Foreskin keratinocyte (primary cell): ENCODE measurements at places on chromosomes 16 and 17.
A peak's percentile ranks its signal among the peaks of the same experiment; 100 is the strongest.

DNA sequence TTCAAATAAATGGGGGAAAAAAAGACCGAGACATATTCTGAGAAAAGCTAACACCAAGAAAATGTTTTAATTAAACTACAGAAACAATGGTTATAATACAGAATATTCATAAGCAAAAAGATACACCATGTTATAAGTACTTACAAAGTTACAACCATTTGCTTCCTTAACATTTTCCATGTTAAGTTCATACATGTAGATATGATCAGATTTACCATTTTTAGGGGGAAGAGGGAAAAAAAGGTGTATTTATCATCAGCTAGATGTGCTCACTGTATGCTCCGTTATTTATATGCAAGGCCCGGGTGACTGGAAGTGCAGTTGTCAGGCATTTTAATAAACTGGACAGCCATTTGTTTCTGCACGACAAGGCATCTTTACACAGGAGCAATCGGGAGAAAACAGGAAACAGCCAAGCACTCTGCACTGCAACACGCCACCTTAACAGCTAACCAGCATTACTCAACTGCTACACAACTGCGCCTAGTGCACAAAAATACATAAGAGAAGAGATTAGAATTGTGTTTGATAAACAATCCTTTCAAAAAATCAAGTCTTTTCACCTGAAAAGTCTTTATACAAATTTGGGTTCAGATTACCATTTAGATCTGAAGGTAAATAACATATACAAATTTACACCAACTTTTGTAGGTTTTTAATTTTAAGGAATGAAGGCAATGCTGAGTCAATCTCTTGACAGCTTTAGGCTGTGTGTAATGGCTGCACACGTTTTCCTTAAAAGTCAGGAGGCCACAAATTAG is 2.9 kb downstream of the SRSF2 start:
- DNase-seq: no peak

DNA sequence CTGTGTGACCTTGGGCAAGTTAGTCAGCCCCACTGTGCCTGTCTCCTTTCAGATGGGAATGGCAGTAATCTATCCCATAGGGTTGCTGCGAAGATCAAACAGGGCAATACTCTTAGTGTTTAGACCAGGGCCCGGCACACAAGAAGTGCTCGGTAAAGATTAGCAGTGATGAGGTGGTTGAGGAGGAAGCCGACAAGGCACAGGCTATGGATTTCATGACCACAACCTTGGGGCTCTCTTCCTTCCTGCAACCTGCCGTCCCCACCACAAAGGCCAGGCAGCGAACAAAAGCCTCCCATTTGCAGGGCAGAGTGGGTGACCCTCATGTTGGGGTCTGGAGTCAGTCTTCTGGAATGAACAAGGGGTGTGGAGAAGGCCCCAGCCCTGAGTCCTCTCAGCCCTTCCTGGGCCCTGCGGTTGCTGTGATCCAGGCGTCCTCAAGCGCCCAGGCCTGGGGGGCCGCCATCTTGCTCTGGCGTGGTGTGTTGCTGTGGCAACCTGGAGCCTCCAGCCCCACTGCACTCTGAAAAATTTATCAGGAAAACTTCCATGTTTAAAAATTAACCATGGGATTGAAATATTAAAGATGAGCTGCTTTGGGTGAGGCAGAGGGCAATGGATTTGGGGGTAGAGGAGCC is 9.8 kb downstream of the ADAM11 start:
- no peak for DNase-seq

DNA sequence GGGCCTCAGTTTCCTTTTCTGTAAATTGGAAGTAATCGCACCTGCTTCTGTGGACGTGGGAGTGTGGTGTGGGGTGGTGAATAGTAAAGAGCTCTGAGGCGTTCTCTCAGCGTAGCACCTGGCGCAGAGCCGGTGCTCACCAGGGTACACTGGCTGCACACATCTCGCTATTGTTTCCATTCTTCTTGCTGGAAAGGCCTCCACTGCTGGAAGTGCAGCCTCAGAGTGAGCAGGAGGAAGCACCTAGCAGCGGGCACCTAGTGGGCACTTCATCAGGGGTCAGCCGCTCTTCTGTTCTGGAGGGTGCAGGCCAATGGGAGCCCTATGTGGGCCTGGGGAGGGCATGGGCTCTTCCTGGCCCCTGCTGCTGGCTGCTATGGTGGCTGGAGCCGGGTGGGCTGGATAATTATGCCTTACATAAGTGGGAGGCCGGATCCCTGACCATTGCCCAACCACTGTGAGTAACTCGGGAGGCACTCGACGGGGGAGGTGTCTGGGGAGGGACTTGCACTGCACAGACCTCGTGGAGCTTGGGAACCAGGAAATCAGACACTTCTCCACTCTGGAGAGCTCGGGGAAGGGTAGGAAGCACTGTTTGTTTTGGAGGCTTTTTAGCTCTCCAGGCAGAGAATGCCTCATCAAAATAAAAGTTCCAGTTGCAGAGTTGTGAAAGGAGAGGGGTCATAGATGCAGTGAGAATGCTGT is 1.7 kb downstream of the MAP2K3 start:
- peak; percentile 93 for DNase-seq

DNA sequence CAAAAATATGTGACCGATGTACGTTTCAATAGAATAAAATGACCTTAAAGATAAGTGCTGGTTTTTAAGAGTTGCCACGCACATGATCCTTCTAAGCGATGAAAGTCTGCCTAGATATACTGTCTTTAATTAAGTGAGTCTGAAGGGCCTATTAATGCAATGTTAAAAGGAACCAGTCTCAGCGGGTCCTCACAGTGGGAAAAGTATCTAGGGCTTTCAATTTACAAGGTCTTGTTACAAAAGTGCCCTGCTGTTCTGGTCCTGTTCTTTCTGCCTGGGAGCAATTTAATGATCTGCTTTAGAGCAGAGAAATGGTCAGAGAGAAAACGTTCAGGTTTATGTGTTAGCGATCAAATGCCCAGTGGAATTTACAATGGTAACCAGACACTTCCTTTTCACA is 864.0 kb downstream of the KCNJ2 start:
- no peak for DNase-seq

DNA sequence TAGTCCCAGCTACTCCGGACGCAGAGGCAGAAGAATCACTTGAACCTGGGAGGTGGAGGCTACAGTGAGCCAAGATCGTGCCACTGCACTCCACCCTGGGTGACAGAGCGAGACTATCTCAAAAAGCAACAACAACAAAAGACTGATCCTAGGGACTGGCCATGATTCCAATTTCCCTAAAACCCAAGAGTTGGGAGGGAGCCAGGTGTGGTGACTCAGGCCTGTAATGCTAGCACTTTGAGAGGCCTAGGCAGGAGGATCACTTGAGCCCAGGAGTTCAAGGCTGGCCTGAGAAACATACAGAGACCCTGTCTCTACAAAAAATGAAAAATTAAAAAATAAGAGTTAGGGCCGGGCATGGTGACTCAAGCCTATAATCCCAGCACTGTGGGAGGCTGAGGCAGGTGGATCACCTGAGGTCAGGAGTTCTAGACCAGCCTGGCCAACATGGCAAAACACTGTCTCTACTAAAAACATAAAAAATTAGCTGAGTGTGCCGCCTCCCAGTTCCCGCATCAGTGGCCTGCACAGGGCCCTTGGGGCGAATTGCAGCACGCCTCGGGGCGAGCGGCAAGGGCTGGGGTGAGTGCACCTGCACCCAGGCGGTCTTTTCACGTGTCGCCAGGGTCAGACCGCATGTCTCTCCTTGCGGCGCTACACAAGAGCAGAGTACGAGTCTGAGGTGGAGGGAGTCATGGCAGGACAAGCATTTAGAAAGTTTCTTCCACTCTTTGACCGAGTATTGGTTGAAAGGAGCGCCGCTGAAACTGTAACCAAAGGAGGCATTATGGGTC is 40.8 kb downstream of the CDH3 start:
- DNase-seq: no peak

DNA sequence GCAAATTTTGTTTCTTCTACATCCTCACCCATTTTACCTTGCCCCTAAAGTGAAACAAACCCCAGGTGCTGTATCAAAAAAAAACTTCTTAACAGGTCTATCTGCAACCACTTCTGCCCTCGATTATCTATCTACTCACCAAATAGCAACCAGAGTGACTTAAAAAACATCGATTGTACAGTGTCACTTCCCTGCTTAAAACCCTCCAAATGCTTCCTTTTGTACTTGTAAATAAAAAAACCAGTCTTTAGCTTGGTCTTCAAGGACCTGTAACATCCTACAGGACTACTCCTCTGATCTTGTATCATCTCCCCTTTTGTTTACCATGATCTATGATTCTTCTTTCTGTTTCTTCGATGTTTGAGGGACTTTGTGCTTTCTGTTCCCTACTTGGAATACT is 82.7 kb upstream of the CORO6 start:
- DNase-seq: no peak

GRCh38 chr17:68334393-68334792 is 43.1 kb downstream of the ARSG start:
- DNase-seq: no peak

GRCh38 chr16:28081391-28081968 is 18.0 kb upstream of the GSG1L start:
- no peak for DNase-seq

DNA sequence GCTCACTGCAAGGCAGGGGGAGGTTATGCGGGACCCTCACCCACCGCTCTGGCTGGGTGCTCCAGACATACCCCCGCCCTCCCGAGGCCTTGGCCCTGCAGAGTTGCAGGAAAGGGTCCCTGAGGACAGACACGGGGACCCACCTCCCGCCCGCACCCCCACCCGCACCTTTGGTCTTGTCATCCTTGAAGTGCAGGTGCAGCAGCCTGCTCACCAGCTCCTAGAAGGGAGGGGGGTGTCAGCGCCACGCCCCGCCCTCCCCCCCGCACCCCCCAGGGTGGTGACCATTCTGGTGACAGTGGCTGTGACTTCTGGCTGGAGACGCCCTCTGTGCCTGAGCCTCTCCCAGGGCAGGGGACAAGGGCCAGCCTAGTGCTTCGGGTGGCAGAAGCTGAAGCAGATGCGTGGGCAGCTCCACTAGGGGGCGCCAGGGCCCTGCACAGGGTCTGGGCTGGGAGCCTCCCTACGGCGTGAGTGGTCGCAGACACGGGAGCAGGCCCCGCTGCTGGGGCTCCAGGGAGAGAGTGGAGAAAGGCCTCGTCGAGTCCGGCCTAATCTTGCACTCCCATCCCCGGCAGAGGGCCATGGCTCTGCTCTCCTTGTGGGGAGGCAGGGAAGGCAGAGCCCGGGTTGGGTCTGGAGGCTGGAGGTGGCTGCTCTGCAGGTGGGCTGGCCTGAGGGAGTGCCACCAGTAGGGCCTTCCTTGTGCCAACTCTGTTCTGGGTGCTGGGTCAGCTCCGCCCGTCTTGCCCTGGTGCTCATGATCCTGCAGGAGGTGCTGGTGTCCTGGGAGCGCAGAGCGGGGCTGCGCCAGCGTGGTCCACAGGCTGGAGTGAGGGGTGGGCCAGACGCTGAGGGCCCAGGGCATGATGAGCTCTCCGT is 2.7 kb downstream of the CENPX start:
- no peak for DNase-seq
